Ecto neural progenitor cell (in vitro differentiated cells): ENCODE measurements at places on chromosomes 13 and 19.

DNA sequence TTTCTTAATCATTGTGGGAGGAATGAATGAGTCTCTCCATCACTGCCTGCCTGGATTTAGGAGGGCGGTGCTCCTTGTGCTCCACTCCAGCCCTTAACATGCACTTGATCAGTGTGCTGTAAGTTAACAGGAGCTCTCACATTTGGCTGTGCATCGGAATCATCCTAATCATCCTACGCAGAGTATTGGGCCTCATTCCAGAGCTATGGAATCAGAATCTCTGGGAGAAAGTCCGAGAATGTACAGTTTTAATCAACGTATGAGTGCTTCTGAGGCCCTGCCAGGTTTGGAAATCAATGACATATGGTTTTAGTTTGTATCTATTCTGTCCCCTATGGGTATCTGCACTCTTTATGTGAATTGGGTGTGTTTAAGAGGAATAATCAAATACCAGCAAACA lies 34.9 kb upstream of the DCLK1 start:
- DNase-seq = no peak

DNA sequence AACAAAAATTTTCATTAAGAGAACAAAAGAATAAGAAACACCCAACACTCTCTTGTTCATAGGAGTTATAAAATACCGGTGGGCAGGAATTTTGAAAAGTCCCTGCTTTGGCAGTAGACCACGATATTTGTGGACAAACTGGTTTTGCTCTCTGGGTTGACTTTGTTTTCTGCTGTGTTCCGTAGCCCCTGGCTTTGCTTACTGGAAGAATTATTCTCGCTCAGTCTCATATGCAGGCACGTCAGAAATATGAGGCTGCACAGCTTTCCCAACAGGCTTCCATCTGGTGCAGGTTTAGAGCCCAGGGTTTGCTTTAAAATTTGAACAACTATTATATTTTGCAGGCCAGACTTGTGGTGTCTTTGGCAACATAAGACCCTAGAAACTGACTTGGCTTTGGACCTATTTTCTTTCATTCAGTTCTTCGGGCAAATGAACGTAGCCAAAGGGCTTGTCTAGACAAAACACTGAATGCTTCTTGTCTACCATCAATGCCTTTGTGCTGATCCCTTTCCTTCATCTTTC lies 2012.6 kb downstream of the PCDH9 start:
- DNase-seq = no peak

GRCh38 chr13:51134763-51135365 lies 23.8 kb upstream of the C13orf42 start:
- no peak for DNase-seq

DNA sequence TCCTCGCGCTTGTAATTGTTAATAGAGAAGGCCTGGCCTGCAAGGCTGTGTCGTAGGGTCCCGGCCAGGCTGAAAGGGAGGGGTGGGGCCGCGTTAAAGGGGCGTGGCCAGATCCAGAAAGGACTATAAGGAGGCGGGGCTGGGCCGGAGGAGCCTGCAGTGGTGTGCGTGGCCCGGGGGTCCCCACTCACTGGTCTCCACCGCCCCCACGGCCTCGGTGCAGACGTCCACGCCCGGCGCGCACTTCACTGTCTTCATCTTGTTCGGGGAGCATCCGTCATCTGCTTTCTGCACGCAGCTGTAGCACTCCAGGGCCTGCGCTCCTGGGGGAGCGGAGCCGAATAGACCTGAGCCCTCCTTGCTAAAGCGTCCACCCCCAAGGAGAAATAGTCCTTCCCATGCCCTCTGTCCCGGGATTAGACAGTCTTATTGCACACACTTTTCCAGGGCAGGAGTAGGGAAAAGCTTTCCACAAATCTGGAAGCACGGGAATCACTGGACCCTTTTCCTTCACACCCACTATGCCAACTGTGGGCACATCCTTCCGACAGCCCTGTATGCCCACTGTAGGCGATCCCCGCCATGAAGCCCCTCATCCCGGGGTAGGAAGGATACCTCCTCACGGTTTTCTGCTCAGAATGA lies 1.2 kb downstream of the LYPD3 start:
- DNase-seq = peak; percentile 83

- DNase-seq = no peak
Observed at GRCh38 chr13:38173403-38173802, 176.2 kb upstream of the UFM1 start.
